ENCODE measurements at places on chromosomes 16 and 17.

- no peak for DNase-seq
These were observed 102.3 kb downstream of the GSG1L start for GRCh38 chr16:27961296-27961620.

GRCh38 chr17:71970312-71970711, 150.5 kb upstream of the SOX9 start:
- DNase-seq: peak; percentile 81

DNA sequence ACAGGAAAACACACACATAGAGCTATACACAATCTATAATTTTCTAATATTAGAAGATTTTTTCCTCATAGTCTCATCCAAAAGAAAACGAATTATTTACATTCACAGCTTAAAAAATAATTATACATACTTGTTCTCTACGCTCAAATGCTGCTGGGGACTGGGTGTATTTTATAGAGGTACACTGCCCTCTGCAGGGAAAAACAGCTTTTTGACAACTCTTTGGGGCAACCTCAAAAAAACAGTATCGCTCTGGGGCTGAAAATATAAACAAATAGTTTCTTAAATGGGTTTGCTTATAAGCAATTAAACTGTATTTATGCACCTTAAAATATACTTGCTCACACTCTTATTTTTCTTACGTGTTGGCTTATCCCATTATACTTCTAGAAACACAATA, 261.8 kb upstream of the PSMD7 start:
- DNase-seq: peak; percentile 20

DNA sequence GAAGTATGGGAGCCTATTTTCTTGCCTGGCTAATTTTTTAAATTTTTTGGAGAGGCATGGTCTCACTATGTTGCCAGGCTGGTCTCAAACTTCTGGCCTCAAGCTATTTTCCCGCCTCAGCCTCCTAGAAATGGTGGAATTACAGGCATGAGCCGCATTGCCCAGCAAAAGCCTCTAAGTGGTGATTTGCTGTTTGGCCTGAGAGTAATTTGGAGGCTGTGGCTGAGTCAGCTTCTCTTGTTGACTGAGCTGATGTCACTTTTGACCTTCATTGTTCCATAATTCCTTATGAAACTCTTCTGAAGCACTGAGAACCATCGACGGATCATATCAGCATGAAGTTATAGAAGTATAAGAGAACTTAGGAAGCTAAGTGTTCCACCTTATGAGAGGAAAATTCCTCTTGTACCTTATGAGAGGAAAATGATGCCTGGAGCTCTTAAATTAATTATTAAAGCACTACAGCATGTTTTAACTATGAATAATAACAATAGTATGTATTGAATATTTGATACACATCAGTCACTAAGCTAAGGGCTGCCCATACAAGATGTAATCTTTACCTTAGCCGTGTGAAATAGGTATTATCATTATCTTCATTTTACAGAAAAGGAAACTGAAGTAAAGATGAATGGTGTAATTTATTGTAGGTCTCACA, 220.8 kb upstream of the MON1B start:
- DNase-seq: no peak

DNA sequence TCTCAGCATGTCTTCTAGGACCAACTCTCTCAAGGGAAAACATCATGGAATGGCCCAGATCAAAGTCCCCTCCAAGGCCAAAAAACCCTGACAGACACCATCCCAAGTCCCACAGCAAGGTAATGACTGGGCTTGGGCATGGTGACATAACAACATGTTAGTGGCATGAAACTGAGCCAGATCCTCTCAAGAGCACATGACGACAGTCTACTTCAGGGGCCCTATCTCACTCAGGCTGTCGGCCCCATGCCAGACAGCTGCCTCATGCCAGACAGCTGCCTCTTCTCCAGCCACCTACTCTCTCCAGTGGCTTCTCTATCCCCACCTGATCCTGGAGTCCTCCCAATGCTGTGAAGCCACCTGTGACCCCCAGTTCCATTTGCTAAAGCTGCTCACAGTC, 18.4 kb downstream of the HSD11B2 start:
- no peak for DNase-seq

DNA sequence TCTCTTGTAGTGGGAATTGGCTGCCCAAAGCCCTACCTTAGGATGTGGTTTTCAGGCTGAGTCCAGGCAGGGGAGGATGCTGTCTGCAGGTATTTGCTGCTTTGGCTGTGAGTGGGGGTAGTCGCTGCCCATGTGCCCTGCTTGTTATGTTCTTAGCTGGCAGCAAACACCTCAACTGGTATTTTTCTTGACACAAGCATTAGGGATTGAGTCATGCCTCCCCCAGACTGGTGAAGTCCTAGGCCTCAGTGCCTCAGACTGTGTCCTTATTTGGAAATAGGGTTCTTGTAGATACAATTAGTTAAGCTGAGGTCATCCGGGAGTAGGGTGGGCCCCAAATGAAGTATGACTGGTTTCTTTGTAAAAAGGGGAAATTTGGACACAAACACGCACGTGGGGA, 808.3 kb upstream of the EEF2KMT start:
- no peak for DNase-seq

DNA sequence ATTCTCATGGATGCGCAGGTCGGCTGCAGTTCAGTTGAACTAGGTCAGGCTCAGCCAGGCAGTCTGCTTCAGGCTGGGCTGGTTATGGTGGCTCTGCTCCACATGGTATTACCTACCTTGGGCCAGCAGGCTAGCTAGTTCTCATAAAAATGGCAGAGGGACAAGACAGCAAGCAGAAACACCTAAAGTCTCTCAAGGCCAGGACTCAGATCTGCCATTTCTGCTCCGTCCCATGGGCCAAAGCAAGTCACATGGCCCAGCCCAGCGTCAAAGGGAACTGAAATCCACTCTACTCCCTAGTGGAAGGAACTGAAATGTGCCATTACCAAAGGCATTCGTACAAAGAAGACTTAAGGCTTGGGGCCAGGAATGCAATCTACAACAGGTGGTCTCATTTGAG, 160.0 kb downstream of the TMEM132E start:
- no peak for DNase-seq

- DNase-seq: peak; percentile 84
These were observed 31.5 kb downstream of the SIAH1 start for GRCh38 chr16:48353565-48354163.

- no peak for DNase-seq
These were observed 2.2 kb downstream of the PITPNC1 start for GRCh38 chr17:67379251-67379630.

DNA sequence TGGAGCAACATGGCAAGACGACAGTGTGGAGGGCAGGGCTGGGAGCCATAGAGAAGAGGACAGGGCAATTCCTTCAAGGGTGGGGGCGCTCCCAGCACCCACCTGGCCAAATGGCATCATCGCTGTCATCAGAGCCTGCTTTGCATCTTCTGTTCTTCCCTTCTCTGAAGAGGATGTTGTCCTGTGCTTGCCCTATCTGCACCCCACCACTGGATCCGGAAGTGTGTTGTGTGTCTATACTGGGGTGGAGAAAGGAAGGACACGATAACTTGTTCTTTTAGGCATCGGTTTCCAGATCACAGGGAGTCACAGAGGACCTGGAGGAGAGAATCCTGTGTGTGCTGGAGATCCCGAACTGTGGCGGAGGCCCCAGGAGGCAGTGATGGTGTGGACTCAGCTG, 25.7 kb upstream of the ANKRD40CL start:
- no peak for DNase-seq

- DNase-seq: no peak
These were observed 27.8 kb upstream of the TAC4 start for GRCh38 chr17:49875685-49876084.

- DNase-seq: no peak
These were observed 27.2 kb upstream of the MEAK7 start for GRCh38 chr16:84531671-84532111.

DNA sequence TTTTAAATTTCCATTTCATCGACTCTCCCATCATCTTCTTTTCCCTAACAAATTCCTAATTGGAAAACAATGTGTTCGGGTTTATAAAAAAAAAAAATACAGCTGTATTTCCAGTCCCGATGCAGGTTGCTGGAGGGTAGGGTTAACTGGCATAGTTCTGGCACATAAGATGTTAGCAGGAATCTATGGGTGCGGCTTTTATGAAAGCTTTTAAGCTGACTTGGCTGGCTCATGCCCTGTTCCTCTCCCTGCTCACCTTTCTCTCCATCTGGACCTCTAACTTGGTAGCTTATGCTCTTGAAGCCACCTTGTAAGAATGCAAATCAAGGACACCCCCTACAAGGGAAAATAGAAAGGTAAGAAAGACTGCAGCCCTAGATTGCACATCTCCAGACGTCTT, 33.2 kb upstream of the KCNJ2 start:
- DNase-seq: no peak

GRCh38 chr16:17266608-17267313, 204.0 kb downstream of the XYLT1 start:
- DNase-seq: no peak

DNA sequence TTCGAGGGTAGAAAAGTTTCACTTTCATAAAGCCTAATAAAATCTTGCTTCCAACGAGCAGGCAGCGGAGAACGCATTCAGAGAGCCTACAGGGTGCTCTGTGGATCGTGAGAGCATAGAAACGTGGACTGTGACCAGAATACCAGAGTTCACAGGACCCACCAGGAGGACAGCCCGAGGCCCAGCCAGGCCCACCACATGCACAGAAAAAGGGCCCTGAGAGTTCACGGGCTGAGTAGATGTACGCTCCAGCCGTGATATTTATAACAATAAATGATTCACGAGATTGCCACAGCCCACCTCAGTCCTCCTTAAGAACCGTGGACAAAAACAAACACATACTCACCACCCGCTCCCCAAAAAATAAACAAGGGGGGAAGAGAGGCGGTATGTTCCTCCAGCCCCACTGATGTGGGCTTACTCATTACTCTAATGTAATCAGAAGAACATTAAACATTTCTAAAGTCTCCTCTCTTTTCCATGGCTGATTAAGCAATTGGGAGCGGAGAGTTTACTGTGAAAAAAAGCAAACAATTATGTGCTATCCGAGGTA, 207.2 kb downstream of the C16orf78 start:
- DNase-seq: no peak

DNA sequence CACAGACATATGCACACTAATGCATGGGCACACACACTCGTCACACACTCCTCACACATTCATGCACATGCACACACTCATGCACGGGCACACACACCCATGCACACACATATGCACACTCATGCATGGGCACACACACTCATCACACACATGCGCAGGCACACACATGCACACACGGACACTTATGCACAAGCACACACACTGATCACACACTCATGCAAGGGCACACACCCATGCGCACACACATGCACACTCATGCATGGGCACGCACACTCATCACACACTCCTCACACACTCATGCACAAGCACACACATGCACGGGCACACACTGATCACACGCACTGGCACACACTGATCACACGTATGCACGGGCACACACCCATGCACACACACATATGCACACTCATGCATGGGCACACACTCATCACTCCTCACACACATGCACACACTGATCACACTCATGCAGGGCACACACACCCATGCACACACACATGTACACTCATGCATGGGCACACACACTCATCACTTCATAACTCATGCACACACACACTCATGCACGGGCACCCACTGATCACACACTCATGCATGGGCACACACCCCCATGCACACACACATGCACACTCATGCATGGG, 16.1 kb downstream of the ADGRG1 start:
- DNase-seq: no peak

- DNase-seq: no peak
These were observed 174.9 kb downstream of the ZFHX3 start for GRCh38 chr16:72873044-72873443.

DNA sequence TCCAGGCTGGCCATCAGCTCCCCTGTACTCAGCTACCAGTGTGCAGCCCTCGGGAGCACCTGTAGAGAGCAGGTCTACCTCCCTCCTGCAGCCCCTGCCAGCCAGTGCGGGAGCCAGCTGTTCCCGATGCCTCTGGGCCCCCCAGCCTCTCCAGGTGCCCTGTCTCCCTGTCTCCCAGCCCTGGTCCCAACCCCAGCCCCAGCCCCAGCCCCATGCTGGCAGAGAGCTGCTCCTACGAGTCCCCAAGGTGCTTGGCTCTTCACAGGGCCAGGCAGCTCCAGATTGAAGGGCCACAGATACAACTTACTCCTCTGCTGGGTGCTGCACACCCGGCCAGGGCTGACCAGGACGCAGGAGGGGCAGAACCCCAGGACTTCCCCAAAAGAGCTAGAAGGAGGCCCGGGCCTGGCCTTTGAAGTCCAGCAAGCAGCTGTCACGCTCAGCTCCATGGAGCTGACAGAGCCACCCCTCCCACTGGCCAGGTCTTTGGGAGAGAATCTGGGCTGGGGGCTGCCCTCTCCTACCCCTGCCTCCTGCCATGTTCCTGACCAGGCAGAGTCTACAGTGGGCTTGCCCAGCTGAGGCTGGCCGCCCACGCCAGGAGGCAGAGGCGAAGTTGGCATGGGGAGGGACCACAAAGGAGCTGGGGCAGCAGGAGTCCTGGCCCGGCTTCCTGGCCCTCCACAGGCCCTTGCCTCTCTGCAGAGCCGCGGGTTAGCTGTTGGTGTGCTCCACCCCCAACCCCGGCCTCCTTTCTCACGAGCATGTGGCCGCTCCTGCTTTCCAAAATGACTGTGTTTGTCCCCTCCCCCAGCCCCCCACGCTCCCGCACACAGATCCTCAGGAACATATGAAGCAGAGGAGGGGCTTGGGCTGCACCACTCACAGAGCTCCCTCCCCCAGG, 9.5 kb upstream of the ADAM11 start:
- no peak for DNase-seq

- no peak for DNase-seq
These were observed 87.8 kb downstream of the PLXDC1 start for GRCh38 chr17:39063681-39064069.

- DNase-seq: no peak
These were observed at the start of gene IL17C for GRCh38 chr16:88638323-88639230. IL17C (plus strand) TSS chr16:88638572; CDS start chr16:88638642, 70 bp downstream.

GRCh38 chr16:17330044-17330443, 140.7 kb downstream of the XYLT1 start:
- DNase-seq: no peak

DNA sequence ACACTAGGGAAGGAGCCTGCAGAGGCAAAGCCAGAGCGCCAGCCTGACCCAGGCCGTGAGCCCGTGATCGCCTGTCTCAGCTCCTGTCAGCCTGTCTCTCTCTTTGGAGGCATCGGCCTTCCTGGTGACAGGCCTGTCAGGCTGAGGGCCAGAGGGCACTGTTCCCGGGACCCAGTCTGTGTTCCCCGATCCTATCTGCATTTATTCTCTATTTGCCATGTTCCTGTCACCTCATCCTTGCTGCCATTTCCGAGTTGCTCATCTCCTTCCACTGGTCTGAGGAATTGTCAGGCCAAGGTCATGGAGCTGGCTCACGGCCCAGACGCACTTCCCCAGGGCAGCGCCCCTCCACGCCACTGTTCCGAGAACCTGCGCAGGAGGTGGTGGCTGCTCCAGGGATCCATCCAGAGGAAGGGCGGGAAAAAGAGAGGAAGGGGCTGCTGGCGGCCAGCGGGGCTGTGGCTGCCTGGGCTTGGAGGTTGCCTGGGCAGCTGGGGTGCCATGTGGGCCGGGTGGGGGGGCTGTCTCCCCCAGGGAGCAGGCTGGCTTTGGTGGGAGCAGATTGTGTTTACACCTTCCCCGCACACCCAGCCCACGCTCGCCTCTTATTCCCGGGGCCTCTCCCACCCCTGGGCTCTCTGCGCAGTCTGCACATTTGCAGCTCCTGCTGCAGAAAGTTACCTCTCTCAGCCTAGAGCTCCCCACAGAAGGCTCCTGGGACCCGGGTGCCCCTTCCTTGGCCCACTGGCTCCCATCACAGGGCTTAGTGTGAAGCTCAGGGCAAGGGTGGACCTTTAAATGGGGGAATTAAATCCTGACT, 4.9 kb downstream of the PRCD start:
- DNase-seq: no peak

GRCh38 chr17:27457731-27458523, 1.7 kb downstream of the KSR1 start:
- no peak for DNase-seq

Measured in ELR (cell line).